ENCODE measurements at places on chromosomes 3 and 15.

DNA sequence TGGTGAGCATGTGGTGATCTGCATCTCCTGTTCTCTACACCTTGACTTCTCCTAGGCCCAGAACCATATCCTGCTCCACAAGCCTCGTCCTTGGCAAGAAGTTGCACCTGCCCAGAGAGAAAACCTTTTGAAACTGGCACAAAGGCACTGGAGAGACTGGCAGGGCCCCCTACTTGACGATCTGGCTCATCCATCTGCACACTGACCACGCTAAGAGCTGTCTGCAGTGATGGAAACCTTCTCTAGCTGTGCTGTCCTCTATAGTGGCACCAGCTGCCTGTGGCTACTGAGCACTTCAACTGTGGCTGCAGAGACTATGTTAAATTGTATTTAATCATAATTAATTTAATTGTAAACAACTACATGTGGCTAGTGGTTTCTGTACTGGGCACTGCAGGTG, 26.2 kb upstream of the SRP14 start:
- DNase-seq, result no peak

GRCh38 chr3:131518680-131519079, 15.9 kb upstream of the MRPL3 start:
- DNase-seq, result no peak

DNA sequence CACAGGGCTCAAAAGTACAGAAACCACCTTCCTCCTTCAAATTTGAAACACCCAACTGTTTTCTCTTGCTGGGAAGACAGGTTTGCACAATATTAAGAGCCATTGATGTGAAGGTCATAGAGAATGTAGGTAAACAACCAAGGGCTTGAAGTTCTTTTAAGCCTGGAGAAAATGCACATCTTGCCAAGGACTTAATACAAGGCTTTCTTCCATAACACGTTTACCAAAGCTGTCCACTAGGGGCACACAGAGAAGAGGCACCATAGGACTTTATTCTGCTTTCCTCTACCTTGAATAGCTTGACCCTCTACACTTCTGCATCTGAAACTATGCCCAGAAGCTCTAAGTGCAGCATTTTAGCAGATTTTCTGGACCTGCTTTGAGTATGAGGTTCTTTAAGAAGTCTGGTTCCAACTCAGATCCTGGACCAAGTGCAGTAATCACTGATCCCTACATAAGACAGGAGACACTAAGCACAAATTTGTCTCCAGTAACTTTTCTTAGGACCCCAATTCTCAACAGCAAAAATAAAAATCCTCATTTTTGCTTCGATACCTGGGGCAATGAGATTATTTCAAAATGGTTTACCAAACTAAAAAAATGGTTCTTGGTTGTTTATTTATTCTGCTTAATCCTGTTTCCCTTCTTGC, 138.0 kb downstream of the FBN1 start:
- no peak for DNase-seq

GRCh38 chr3:16605966-16606365, 743 bp upstream of the DAZL start:
- no peak for DNase-seq

GRCh38 chr3:194178669-194179068, 42.7 kb downstream of the HES1 start:
- DNase-seq, result no peak

DNA sequence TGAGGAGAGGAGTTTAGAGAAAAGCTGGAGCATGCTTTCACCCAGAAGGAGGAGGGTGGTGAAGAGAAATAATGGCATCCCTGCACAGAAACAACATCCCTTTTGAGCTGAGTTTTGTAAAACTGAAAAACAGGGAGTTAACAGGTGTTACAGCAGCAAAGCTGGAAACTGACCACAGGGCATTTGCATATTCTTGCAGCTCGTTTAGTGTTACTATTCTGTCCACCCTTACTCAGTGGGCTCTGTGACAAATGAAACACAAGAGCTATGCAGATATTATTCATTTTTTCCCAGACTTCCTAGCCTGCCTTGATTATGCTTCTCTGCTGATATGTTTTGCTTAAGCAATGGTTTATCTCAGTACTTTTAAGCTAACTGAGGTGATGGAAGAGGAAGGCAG, 272.0 kb downstream of the NEK10 start:
- no peak for DNase-seq

DNA sequence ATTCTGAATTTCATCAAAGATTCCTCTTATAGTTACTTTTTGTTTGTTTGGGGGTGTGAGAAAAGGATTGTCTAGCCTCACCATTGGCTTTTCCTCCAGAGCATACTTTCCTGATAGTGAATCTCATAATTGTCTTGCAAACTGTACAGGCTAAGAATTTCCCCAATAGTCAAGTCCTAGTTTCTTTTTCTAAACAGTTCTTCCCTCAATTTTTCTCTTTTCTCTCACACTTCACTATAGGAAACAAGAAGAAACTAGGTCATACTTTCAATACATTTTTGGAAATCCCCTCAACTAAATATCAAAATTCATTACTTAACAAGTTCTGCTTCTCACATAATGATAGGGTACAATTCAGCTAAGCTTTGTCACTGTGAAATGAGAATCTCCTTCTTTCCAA, 241.9 kb downstream of the IL20RB start:
- DNase-seq, result no peak

GRCh38 chr15:96595951-96596350, 265.5 kb downstream of the NR2F2 start:
- no peak for DNase-seq

GRCh38 chr3:129224984-129225393, 24.4 kb upstream of the COPG1 start:
- DNase-seq, result no peak

- no peak for DNase-seq
These were observed 67.8 kb upstream of the CDAN1 start for GRCh38 chr15:42804739-42805138.

DNA sequence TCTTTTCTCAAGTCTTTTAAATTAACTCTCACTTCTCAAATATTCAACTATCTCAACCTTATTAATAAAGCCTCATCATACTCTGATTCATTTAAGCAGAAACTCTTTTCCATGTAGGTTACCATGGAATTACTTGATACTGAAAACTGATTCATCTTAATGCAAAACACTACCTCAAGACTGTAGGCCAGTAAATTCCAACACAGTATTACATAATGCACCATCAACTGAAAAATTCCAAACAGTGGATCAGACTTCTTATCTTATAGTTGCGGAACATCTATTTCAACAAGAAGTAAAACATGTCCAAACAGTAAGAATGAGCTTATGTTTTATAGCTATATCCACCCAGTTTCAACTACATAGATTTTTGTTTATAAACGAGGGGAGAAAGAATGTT, 124.5 kb downstream of the PEAK1 start:
- no peak for DNase-seq

- no peak for DNase-seq
These were observed 898 bp downstream of the FBLN2 start for GRCh38 chr3:13549623-13550422.

DNA sequence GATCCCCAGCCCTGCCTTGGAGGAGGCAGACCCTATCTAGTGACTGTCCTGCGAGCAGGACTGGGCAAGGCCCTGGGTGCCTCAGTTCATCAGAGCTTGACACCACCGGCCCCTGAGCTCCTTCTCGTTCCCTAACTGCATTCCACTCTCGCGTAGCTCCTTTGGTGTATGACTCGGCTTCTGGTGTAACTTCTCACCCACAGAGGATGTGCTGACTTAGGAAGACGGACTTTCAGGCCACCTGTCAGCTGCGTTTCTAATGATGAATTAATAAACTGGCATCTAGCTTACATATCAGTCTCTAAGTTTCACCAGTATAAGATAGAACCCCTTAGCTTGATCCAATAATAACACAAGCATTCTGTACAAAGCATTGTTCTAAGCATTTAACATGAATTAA, 17.5 kb downstream of the ABCF3 start:
- DNase-seq, result no peak

DNA sequence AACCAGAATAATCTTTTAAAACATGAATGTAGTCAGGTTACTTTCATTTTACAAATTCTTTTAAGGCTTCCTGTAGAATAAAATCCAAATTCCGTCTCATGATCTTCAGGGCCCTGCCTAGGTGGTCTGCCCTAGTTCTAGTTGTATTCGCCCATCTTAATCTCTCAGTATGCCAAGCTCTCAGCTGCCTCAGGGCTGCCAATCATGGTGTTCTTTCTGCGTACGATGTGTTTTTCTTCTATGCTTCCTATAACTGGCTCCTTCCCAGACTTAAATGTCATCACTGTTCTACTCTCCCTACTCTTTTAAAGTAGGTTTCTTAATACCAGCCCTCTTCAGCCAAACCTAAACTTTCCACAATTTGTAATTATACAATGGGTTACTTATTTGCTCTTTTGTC, 107.4 kb downstream of the GREM1 start:
- no peak for DNase-seq

- no peak for DNase-seq
These were observed 54.5 kb upstream of the LRIG1 start for GRCh38 chr3:66555214-66555844.

DNA sequence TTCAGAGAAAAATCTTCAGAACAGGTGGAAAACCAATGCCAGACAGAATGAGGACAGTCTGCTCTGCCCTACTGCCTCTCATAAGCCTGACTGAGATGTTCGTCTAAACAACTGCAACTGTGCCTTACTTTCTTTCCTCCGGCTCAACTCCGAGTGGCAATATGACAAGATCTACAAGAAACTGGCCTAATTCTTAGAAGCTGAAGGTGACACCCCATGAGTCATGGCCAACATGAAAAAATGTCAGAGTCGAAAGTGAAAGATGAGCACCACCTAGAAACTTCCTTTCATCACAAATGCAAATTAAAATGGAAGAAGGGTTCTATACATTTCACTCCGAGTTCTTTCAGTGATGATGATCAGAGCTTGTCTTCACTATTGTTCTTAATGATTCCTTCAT, 12.9 kb downstream of the PCYT1A start:
- no peak for DNase-seq

DNA sequence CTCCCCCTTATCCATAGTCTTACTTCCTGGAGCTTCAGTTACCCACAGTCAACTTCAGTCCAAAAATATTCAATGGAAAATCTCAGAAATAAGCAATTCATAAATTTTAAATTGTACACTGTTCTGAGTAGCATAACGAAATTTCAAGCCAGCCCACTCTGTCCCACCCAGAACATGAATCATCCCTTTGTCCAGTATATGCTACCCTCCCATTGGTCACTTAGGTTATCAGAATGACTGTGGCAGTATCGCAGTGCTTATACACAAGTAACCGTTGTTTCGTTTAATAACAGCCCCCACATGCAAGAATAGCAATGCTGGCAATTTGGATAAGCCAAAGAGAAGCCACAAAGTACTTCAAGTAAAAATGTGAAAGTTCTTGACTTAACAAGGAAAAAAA, 325.3 kb upstream of the ADAMTS9 start:
- no peak for DNase-seq

GRCh38 chr3:65963787-65964677, 74.7 kb downstream of the MAGI1 start:
- DNase-seq, result no peak

DNA sequence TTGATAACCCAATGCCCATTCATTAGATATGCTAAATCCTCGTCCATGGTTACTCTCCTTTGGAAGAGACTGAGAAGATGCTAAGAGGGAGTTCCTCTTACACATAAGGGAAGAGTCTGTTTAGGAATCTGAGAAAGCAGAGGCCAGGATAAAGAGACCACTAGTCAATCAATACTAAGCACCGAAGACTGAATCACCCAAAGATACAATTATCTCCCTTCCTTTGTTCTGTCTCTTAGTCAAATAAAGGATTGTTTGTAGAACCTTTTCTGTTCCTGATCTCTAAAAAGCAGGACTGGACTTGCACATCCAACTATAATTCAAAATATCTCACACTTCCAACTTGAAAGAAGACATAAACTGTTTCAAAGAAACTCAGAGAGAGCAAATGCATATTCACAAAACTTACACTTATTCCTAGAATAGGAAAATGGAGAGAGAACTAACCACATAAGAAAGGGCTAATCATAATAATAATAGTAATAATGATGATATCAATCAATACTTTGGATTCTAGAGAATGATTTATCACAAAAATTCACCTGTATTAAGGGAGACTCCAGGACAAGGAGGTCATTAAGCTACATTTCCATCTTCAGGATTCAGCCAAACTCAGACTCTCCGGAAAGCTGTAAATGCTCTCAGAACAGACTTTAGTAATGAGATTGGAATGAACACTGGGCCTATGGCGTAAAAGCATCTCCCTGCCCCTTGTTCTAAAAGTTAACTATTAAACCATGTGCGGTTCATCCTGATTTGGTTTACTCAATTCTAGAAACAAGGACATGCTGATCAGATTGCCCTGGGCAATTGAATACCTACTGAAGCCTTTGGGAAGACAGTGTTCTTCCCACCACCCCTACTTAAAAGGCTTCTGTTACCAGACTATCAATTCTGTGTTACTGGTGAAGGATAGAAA, 401.5 kb downstream of the ZBTB20 start:
- no peak for DNase-seq

DNA sequence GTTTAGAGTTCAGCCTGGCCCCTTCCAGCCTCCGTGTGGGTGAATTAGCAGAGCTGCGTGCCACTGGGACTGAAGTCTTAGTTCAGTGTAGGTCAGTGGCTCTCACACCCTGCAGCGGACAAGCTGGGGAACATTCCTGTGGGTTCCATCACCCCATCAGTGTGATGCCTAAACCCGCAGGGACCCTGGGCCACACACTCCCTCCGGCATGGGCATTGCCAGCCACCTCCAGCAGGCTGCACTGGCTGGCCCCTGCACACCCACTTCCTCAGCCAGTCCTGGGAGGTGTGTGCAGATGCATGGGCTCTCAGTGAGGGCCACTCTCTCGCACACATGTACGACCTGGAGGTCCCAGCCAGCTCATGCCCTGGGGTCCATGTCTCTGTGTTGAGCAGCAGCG, 32.1 kb upstream of the TOPBP1 start:
- DNase-seq, result no peak

DNA sequence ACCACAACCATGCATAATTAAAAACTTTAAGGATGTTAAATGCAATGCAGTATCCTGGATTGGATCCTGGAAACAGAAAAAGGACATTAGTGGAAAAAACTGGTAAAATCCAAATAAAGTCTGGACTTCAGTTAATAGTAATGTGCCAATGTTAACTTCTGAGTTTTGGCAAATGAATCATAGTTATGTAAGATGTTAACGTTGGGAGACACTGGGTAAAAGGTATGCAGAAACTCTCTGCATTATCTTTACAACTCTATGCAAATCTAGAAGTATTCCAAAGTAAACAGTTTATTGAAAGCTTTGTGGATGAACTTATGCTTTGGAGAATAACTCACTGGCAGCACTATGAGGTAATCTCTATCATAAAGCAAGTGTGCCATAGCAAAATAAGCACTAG, 357.4 kb downstream of the RORA start:
- no peak for DNase-seq

GRCh38 chr3:184592371-184593219, 31.0 kb downstream of the EPHB3 start:
- DNase-seq, result no peak
